Stimulated activated CD4-positive, alpha-beta T cell treated with anti-CD3 and anti-CD28 coated beads, Interleukin-12 subunit alpha, Interleukin-12 subunit beta, amount 100 ng/mL, for 4 hours (primary cell): ENCODE measurements at places on chromosomes 12 and 14.

GRCh38 chr12:52244615-52244994 lies 11.6 kb downstream of the KRT7 start:
- no peak for DNase-seq

GRCh38 chr12:27657296-27657695 lies 39.0 kb upstream of the REP15 start:
- no peak for DNase-seq

DNA sequence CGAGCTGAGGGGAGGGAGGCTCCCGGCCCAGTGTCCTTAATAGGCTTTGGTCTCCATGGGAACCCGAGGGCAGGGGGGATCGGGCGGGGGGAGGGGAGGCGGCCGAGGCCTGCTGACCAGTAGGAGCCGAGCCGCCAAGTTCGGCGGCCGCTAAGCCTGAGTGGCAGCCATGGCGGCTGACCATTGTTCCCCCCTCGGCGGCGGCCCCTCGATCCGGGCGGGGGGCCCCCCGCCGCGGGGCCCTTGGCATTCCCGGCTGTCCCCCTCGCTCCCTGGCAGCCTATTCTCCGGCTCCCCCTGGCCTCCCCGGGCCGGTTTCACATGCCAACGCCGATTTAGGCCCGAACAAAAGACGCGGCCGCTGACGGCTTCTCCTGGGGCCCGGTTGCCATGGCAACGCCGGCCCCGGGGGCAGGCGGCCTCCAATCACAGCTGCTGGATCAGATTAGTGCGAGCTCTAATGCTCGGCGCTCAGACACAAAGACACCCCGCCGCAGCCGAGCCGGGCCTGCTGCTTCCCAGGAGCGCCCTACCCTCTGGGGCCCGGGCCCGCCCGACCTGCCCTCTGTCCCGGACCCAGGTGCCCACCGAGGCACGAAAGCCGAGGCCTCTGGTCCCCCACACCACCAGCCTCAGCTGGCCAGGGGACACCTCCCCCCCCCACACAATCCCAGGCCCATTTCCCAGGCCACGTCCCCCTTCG lies 7.3 kb downstream of the MSI1 start:
- no peak for DNase-seq

- no peak for DNase-seq
Measured at GRCh38 chr12:66803930-66804329, 125.1 kb upstream of the GRIP1 start.

DNA sequence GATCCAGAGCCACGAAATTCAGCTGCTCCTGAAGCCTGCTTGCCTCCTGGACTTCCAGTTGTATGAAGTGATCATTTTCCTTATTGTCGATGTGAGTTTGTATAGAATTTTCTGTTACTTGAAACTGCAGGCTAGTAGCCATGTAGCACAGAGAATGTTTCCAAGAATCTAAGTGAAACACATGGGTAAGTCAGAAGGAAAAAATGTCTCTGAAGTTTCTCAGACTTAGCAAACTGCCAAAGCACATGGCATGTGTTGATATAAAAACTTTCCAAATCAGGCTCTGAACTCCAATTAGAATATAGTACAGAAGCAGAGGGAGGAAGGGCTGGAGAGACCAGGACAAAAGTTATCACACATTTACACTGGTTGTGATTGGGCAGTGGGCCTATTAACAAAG lies 9.8 kb upstream of the PCNX1 start:
- no peak for DNase-seq

- peak; percentile 60 for DNase-seq
Measured at GRCh38 chr12:795305-795704, 42.9 kb downstream of the WNK1 start.
